ENCODE measurements at places on chromosomes 6 and 20.

- DNase-seq, result no peak
Observed at GRCh38 chr6:146087386-146087785, 58.5 kb downstream of the GRM1 start.

DNA sequence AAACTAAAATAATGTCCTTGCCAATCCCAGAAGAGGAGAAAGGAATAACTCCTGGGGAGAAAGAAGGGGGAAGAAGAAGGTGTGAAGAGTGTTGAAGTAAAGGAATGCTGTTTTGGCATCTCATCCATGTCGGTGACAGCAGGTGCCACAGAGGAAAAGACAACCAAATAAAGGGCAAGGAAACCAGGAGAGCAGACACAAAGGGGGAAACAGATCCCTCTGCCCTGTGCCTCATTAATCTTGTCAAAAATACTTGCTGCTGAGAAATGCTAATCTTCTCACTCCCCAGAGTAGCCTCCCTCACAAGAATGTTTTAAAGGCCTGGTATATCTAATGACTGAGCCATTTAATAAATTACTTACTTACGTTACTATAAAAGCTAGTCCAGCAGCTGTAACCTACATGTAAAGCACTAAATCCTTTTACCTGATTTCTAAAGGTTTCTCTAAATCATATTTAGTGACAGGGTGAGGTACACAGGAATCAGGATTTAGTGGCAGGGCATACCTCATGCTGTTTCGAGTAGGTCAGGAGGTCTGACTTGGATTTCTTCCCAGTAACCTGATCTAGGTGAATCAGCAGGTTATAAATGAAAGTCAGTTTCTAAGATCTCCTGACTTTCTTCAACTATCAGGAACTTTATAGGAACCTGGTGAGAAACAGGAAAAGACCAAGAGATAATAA, 377.1 kb downstream of the CENPW start:
- peak; percentile 50 for DNase-seq

GRCh38 chr6:107244742-107245480, 129.6 kb upstream of the BEND3 start:
- DNase-seq, result no peak

GRCh38 chr6:27053738-27054137, 193.8 kb upstream of the PRSS16 start:
- no peak for DNase-seq

GRCh38 chr20:22795433-22795832, 211.1 kb upstream of the FOXA2 start:
- DNase-seq, result no peak

- no peak for DNase-seq
Observed at GRCh38 chr6:45783716-45784115, 231.9 kb downstream of the CLIC5 start.

DNA sequence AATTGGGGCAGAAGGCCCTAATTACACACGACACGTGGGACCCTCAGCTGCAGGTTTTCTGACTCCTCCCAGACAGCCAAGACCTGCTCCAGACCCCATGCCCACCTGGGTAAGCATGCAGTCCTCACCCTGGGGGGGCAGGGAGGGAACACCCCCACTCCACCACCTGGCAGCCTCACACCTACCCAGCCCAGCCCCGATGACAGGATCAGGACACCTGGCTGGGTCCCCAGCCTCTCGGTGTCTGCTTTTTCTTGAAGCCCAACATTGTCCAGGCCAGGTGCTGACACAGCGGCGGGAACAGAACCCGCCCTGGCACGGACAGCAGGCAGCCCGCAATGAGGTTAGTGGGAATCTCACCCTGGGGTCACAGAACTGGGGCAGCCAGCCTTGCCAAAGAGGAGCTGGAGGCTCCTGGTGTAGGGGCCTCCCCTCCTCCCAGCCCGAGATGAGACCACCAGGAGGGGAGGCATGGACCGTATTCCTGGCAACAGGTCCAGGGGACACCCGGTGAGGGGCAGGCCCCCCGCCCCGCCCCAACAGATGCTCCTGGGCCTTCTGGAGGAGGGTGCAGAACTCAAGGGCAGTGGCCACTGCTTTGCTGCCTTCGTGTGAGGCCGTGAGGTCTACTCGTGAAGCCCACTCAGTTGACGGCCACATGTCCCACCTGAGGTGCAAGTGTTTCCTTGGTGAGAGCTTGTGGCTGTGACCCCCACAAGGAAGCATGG, 103.8 kb downstream of the DLL1 start:
- no peak for DNase-seq

DNA sequence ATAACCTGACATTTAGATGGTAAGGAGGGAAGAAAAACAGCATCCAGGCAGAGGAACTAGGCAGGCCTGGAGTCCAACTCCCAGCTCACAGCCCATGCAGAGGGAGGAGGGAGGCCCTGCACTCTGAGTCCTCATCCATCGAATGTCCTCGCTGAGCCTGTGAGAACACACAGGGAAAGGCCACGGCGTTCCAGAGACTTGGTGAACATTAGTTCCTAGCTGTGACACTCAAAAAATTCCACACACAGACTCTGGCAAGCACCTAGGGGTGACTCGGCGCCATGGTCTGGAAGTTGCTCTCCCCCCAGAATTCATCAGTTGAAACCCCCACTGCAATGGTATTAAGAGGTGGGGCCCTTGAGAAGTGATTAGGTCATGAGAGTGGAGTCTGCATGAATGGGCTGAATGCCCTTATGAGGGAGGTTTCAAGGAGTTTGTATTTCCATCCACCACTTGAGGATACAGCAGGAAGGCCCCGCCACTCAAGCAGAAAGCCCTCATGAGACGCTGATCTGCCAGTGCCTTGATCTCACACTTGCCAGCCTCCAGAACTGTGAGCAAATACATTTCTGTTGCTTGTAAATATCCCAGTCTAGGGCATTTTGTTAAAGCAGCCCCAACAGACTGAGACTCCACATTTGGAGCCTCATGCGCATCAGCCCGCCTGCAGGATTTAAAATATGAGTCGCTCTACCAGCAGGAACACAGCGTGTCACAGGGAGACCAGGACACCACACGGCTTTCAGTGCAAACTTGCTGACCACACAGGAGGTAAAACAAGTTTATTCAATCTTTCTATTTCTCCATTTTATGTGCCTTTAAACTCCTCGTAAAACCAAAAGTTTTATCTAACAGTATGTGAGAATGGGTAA, 73.9 kb downstream of the WDR27 start:
- DNase-seq, result peak; percentile 12

DNA sequence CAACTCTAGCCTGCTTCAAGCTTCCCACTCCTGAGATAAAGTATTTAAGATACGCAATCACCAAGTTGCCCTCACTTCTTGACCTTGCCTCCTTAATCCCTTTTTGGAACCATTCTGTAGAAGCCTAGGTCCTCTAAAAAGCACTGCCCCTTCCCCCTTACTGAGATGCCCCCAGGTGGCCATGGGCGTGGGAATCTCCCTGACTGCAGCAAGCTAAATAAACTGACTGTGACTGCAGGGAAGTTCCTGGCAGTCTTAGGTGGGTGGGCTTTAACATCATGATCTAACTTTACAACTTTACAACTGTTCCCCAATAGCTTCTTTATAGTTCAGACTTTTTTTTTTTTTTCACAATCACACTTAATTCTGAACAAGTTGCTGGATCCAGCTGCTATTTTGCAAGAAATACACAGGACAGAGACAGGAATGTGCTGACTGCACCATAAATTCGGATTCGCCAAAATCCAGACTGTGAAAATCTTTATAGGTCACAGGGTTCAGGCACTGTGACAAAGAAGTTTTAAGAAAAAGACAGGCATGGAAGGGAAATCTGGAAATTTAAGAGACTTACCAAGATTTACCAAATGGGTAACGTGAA, 344.2 kb upstream of the SULF2 start:
- no peak for DNase-seq

- peak; percentile 91 for DNase-seq
Observed at GRCh38 chr6:47483853-47484546, 6.4 kb downstream of the CD2AP start.

- DNase-seq, result peak; percentile 84
Observed at GRCh38 chr6:71250099-71250602, 38.5 kb upstream of the OGFRL1 start.

DNA sequence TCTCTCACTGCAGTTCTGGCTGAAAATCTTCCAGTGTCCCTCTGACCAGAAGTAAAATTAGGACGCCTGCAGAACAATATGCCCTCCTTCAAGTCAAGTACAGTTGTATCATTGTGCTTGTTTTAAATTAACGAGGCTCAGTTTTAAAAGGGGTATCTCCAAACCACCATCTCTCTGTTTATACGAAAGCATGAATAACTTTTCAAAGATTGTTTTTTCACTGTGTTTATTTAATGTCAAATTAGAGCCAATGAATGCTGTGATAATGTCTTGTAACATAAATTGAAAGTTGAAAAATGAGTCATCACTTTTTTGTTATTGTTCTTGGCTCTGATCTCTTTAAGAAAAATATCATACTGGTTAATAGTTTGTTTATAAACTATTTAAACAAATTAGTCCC, 230.7 kb upstream of the THEMIS start:
- DNase-seq, result peak; percentile 81

GRCh38 chr6:6583836-6584235, 4.7 kb upstream of the LY86 start:
- no peak for DNase-seq

GRCh38 chr6:168103050-168103830, 24.2 kb upstream of the FRMD1 start:
- DNase-seq, result no peak

DNA sequence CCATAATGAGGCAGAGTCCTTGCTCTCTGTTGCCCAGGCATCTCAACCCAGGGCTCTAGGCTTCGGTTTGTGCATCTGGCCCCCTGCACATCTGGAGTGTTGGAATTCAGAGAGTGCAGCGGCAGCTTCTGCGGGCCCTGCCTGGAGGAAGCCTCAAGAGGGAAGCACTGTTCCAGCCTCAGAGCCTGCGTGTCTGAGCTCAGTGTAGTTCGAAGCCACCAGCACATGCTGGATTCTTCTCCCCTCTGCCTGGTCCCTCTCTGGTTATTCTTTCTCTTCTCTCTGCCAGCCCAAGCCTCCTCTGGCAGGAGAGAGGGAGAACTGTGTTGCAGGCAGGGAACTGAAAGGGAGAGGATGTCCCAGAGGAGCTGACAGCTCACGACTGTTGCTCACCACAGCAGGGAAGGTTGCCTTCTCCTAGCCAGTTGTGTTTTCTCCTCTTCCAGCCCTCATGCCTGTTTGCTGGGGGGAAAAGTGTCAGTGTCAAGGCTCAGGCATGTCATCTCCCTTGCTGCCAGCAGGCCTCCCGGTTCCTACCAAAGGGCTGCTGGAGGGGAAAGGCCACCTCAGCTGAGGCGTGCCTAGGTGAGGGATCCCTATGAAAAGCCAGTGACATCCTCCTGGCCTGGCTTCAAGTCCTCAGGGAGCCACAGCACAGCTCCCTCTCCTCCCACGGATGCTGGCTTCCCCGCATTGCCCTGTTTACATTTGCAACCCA, 126.0 kb upstream of the LRFN2 start:
- no peak for DNase-seq

- DNase-seq, result no peak
Observed at GRCh38 chr6:80480421-80481157, 374.1 kb downstream of the BCKDHB start.

- DNase-seq, result no peak
Observed at GRCh38 chr6:112116221-112116620, 28.8 kb downstream of the FAM229B start.

DNA sequence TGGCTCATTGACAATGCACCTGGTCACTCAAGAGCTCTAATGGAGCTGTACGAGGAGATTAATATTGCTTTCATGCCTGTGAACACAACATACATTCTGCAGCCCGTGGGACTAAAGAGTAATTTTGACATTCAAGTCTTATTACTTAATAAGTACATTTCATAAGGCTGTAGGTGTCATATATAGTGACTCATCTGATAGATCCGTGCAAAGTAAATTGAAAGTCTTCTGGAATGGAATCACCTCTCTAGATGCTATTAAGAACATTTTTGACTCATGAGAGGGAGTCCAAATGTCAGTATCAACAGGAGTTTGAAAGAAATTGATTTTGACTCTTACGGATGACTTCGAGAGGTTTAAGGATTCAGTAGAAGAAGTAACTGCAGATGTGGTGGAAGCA, 267.9 kb downstream of the CLVS2 start:
- DNase-seq, result no peak

GRCh38 chr20:56595746-56596475, 33.2 kb upstream of the TFAP2C start:
- DNase-seq, result no peak

GRCh38 chr6:3848380-3848779, 793 bp upstream of the FAM50B start:
- DNase-seq, result no peak

- DNase-seq, result no peak
Observed at GRCh38 chr20:22578221-22579118, 5.9 kb downstream of the FOXA2 start.

- DNase-seq, result peak; percentile 26
Observed at GRCh38 chr6:41531591-41532582, 14.3 kb upstream of the FOXP4 start.

GRCh38 chr6:7559651-7560385, 18.3 kb downstream of the DSP start:
- no peak for DNase-seq

DNA sequence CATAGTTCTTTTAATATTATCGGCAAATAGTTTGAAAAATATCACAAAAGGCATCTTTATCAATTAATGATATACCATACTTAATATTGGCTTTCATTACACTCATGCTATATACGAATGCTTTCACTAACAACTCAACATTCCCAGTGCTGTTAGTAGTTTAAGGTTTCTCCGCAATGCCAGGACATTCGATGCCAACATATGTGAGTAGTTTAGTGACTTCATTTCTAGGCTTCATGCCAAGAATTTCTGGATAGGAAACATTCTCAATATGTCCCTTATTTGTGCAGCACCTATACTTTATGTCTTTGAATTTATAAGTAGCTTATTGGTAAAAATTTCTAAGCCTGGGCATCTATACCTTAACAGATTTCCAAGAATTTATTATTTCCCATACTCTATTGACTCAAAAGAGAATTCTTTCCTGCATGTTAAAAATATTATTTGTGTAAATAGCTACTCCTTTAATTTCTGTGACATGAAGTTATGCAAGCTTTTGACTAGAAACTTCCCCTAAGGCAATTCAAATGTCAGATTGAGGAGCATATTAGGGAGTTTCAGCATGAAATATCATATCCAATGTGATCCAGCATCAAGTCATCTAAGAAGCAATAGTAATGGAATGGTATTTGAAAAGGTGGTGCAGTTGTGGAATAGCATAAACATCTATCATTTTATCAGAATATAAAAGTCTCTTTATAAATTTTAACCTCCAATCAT, 236.0 kb upstream of the STXBP5 start:
- DNase-seq, result peak; percentile 72

DNA sequence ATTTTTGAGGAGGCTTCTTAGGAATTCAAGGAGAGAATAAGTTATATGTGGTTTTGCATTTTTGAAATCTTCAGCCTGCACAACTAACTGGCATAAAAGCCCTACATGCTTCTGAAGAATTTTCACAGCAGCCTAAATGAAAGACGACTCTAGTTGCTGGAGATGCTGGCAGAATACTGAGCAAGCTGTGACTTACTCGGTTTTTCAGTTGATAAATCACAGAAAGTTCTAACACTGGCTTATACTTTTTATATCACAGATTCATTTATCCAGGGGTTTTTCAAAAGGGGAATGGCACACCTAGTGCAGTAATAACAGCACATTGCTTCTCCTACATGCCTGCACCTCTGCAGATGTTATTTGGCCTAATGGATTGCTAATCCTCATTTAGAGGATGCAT, 134.6 kb downstream of the IMPG1 start:
- no peak for DNase-seq

Measured in M059J (cell line).